ENCODE measurements at places on chromosomes 5 and 9.

GRCh38 chr9:24382566-24382965, 163.1 kb downstream of the IZUMO3 start:
- no peak for DNase-seq

DNA sequence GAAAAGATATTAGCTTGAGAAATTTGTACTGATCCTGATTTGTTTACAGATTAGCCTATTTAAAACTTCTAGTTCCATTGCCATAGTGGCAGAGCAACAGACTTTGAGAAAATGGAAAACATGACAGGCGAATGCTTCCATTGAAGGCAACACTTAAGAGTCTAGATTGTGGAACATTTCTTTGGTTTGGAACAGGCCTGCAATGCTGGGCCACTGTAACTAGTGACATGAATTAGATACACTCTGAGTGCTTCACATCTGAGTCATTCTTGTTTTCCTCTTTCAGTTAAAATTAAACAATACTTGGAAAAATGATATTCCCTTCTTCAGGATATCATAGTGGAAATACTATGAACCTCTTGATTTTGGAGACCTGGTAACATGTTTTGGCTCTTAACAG, 453.6 kb upstream of the TUSC1 start:
- DNase-seq: no peak

- DNase-seq: no peak
Observed at GRCh38 chr9:38652486-38652885, 32.1 kb upstream of the ANKRD18A start.

- peak; percentile 7 for DNase-seq
Observed at GRCh38 chr5:963673-964531, 44.7 kb upstream of the NKD2 start.

GRCh38 chr5:52738095-52738506, 49.6 kb upstream of the ITGA1 start:
- DNase-seq: no peak

DNA sequence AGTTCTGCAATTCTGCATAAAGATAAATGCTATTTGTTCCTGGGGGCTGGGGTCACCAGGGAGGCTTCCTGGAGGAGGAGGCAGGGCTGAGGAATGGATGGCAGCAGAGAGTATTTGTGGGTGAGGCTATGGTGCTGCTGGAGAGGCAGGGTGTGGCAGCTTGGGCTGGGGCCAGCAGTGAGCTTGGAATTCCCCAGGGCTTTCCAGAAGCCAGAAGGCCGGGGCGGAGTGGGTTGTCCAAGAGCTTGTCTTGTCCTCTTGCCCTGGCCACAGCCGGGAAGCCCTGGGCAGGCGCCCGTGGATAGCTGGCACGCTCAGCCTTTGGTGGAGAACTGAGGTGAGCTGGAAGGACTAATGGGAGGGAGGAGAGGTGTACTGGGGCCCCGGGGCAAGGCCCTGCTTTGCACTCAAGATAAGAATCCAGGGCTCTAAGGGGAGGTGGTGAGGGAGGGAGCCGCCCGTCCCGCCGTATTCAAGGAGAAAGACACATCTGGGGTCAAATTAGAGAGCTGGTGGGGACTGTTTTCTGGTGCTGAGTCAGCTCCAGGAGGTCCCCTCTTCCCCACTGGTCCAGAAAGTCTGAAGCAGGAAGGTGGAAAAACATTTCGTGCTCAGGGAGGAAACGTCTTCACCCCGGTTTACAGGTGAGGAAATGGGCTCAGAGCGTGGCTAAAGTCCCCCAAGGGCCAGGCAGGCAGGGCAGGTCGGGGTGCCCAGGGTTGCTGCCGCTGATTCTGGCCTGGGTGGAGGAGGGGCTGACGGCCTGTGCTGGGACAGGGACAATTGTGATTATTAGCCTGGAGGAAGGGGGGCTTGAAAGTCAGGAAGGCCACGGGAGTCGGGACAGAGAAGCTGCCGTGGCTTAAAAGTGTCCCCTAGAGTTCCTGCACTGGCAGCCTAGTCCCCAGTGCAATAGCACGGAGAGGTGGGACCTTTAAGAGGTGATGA, 26.9 kb upstream of the CNOT6 start:
- DNase-seq: no peak

Data from CD4-positive, alpha-beta T cell treated with Interleukin-2 at 100 ng/mL for 4 hours (primary cell).